ENCODE measurements at places on chromosomes 5 and 9.
A peak's percentile ranks its signal among the peaks of the same experiment; 100 is the strongest.

DNA sequence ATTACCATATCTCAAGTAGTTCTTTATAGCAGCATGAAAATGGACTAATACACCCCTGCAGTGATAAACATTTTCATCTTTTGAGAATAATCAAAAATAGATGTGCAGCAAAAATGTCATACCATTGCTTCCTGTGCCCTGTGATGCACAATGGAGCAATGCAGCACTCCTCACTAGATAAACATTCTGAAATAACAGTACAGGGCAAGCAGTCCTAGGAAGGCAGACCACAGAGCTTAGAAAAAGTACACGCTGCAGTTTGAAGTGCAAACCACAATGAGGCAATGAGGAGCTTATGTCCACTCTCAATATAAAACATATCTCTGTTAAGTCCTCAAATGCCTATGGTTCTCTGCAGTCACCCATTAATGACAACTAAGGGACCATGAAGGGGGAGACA, 367.6 kb downstream of the PDE4D start:
- DNase-seq: peak; percentile 53

DNA sequence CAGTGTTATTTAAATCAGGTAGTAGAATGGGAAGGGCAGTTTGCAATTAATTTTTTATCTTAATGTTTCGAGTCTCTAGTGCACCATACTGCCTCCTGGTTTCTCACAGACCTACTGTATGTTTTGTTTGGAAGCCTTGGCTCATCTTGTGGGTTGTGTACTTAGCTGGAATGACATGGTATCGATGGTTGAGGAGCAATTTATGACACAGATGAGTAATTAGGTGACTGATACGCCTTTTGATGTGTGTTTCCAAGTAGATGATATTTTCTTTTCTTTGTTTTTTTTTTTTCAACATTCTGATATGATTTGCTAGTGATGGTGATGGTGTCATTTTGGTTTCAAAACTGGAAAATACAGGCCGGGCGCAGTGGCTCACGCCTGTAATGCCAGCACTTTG, 16.1 kb downstream of the BASP1 start:
- DNase-seq: no peak

DNA sequence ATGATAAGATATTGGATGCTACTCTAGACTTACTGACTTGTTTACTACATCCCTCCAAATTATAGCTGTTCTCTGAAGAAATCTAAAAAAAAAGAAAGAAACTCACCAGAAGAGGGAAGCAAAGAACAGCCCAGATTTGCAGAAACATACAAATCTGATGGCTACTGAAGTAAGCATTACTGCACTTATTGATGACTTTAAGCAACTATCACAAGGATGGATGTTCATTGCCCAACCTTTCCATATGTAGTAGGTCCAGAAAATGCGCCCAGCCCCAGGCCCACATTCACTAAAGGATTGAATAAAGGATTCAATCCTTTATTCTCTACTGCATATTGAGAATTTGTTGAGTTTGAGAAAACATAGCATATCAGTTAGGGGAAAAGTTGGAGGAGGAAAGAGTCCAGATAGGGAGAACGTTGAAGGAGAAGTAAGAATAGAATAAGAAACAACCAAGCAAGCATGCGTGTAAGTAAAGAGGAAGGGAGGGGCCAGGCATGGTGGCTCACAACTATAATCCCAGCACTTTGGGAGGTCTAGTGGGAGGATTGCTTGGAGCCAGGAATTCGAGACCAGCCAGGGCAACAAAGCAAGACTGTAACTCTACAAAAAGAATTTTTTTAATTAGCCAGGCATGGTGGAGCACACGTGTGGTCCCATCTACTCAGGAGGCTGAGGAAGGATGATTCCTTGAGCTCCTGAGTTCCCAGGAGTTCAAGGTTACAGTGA, 33.8 kb upstream of the DTWD2 start:
- peak; percentile 42 for DNase-seq

DNA sequence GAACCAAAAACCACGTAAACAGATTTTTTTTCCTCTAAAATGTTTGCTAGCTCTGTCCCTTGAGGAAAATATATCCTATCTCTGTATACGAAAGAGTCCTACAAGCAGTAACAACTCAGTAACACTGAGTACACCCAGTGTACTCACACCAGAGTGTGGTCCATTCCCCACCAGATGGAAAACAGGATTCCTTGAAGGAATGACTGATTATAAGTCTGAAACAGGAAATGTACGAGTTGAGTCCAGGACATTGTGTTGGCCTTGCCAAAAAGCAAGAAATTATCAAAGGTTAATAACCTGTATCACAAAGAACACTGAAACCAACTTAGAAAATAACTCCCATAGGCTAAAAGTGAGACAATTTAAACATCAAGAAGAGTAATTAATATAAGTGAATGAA, 20.4 kb downstream of the GOLPH3 start:
- no peak for DNase-seq

DNA sequence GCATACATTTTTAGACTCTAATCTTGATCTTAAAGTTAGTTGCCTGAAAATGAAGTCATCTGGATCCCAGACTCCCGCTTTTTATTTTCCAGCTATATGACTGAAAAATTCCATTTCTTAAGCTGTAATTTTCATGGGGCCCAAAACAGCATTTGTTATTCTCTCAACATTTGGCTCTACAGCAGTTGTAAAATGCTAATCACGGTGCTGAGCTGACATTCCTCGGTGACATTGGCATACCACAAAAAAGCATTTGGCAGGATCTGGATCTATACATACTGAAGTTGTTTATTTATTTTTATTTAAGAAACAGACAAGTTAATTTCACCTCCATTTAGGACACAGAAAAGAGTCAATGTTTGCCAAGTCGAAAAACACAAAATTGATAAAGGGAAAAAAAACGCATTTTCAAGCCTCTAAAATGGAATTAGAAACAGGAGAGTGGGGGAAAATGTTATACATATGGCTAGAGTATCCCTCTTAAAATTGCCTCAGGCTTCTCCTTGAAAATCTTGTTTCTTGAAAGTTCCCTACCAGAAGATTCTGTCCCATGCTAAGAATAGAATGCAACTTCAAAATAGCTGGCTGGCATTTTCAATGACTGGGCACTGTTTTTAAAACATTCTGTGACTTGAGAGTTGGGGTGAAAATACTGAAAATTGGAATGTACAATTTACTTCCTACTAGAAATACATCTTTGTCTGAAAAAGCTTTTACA, 207.5 kb upstream of the TBCA start:
- no peak for DNase-seq

DNA sequence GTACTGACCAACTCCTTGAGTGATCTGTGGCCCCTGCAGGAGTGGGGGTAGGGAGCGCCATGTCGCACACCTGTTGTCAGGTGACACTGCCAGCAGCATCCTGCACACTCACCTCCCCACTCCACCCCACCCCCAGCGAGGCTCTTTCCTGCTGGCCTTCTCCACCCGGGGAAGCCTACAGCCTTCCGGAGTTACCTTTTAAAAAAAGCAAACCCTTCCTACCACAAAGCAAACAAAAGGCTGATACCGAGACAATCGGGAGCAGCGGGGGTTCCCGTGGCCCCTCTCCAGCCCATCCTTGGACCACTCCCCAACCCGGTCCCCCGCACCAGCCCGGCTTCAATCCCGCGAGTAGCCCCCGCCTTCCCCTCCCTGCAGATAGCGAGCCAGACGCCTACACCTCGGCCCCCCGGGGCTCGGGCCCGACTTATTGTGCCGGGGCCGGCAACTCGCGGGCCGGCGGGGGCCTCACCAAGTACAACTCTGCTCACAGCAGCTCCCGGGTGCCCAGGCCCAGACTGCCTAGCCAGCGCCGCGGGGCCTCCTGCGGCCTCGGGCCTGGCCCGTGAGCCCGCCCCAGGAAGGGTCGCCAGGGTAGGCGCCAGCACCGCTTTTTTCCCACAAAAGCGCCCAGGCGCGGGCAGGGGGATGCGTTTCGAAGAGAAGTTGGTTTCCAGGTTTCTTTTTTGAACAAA, 724 bp downstream of the MACROH2A1 start:
- DNase-seq: peak; percentile 27

GRCh38 chr9:105419816-105420597, 27.8 kb upstream of the FSD1L start:
- DNase-seq: no peak

- peak; percentile 14 for DNase-seq
These were observed 40.1 kb upstream of the PDE8B start for GRCh38 chr5:77170196-77170890.

- peak; percentile 46 for DNase-seq
These were observed 90.1 kb upstream of the DMRT1 start for GRCh38 chr9:751137-752051.

GRCh38 chr5:172351240-172351778, 67.7 kb upstream of the UBTD2 start:
- DNase-seq: no peak

- DNase-seq: no peak
These were observed 7.8 kb downstream of the IER5L start for GRCh38 chr9:129170229-129170628.

- no peak for DNase-seq
These were observed 29.5 kb downstream of the HAVCR1 start for GRCh38 chr5:157029457-157029856.

GRCh38 chr5:180391276-180391675, 38.1 kb upstream of the GFPT2 start:
- no peak for DNase-seq

- DNase-seq: peak; percentile 91
These were observed 30.0 kb downstream of the TGFBR1 start for GRCh38 chr9:99134893-99135341.

- DNase-seq: no peak
These were observed 23.9 kb downstream of the TPPP start for GRCh38 chr5:669111-669841.

GRCh38 chr9:81080900-81081299, 608.4 kb downstream of the TLE1 start:
- DNase-seq: peak; percentile 10

- no peak for DNase-seq
These were observed 12.7 kb upstream of the DAB2 start for GRCh38 chr5:39437467-39437866.

DNA sequence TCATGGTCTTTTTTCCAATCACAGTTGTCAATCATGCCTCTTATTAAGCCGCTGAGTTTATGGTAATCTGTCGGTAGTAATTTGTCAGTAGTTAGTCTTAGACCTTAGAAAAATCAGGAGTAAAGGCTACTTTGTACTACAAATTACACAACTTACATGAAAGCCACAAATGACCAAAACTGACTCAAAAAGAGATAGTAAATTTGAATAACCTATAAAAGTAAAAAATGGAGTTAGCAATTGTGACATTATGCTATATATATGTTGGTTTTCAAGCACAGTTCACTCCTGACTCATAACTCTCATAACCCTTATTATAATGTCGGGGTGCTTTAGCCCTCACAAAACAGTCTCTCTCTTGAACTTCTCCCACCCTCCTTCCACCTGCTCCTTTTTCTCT, 251.8 kb downstream of the ROR2 start:
- no peak for DNase-seq

DNA sequence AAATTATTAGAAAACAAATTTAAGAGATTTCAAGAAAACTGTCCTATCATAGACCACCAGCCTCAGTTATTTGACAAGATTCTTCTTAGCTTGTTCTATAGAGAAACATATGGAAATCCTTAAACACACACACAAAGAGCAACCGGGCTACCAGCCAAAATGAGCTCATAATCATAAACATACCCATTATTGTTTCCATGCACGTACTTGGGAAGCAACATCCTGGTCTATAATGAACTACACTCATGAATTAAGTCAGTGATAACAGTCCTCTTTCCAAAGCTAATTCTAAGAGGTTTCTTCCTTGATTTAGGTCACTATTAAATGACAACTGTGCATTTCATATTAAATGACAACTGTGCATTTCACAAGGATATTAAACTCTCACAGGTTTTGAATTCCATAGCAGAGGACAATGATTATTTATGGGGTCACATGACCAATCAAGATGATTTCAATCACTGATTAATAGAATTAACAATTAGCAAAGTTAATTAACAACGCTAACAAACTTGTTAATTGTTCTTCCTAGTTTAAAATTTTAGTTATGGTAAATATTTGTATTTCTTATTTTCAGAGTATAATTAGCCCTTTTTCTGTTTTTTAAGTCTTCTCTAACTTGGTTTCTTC, 77.0 kb downstream of the OXCT1 start:
- peak; percentile 97 for DNase-seq

GRCh38 chr5:24547132-24547531, 97.6 kb downstream of the CDH10 start:
- no peak for DNase-seq

Data from fibroblast of skin of abdomen (primary cell).